ENCODE measurements at places on chromosomes 6 and 20.
A peak's percentile ranks its signal among the peaks of the same experiment; 100 is the strongest.

DNA sequence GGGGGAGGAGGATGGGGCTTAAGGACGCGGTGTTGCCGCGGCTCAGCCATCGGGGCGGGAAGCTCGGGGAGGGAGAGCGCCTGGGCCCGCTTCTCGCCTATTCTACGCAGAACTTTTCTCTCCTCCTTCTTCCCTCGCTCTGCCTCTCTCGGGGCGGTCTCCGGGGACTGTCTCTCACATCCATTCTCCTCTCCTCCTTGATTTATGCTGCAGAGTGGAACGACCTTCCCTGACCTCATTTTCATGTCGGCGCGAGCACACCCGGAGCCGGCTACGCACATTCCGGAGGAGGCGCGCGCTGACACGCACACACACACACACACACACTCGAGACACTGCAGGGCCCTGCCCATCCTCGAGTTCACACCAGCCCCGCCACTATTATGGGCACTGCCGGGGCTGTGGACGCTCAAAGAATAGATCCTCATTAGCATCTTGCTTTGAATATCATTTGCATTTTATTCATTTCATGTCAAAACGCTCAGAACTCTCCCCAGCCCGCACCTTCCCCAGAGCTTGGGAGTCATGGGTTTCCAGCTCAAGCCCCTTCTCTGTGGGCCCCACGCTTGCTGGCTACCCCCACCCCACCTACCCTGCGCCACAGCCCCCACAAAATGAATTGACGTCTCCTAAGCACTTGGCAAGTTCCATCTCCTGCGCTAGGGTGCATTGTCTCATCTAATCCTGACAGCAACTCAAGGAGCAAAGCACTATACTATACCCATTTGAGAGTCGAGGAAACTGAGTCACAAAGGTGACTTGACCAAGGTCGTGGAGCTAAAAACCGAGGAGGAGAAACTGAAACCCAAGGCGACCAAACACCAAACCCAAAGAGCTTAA lies 36.8 kb downstream of the NCR2 start:
- peaks cover 10% of the 10 kb centered on the region for H3K27me3 ChIP-seq
- no peak overlapping the region for H3K27ac ChIP-seq
- H3K36me3 ChIP-seq: no peaks in the 10 kb centered on the region
- no peak for DNase-seq
- peaks cover 47% of the 10 kb centered on the region for H3K4me1 ChIP-seq
- H3K4me3 ChIP-seq: peak overlapping the region; percentile 24

DNA sequence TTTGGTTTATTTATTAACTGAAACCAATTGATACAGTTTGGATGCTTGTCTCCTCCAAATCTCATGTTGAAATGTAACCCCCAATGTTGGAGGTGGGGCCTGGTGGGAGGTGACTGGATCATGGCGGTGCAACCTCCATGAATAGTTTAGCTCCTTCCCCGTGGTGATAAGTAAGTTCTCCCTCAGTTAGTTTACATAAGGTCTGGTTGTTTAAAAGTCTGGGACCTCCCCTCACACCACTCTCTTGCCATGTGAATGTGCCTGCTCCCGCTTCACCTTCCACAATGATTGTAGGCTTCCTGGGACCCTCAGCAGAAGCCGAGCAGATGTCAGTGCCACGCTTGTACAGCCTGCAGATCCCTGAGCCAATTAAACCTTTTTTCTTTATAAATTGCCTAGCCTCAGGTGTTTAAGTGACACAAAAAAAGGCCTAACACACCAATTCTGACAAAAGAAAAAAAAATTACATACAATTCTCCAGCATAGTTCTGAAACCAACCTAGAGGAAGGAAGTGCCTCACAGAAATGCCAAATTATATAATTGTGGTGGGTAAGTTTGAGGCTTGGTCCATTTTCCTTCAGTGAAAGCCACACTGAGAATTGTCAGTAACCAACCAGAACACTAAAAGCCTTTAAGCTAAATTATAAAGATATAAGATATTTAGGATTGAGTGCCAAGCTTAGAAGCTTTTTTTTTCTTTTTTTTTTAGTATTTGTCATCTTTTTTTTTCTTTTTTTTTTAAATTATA lies 15.0 kb downstream of the MAP7 start:
- no peak overlapping the region for H3K27ac ChIP-seq
- no peaks in the 10 kb centered on the region for H3K36me3 ChIP-seq
- no peak overlapping the region for H3K4me3 ChIP-seq
- no peaks in the 10 kb centered on the region for H3K27me3 ChIP-seq
- DNase-seq: no peak

GRCh38 chr6:88722686-88723085 lies 240.7 kb downstream of the RNGTT start:
- H3K4me3 ChIP-seq: no peak overlapping the region
- no peaks in the 10 kb centered on the region for H3K36me3 ChIP-seq
- H3K4me1 ChIP-seq: no peaks in the 10 kb centered on the region
- no peaks in the 10 kb centered on the region for H3K27me3 ChIP-seq
- no peak overlapping the region for H3K27ac ChIP-seq

GRCh38 chr6:3285049-3285639 lies 26.4 kb downstream of the PSMG4 start:
- no peak overlapping the region for H3K27ac ChIP-seq
- no peaks in the 10 kb centered on the region for H3K27me3 ChIP-seq
- no peak overlapping the region for H3K4me3 ChIP-seq
- H3K4me1 ChIP-seq: peaks cover 26% of the 10 kb centered on the region
- H3K36me3 ChIP-seq: peaks cover 8% of the 10 kb centered on the region

GRCh38 chr20:23092384-23092756 lies 6.2 kb upstream of the CD93 start:
- no peak overlapping the region for H3K4me3 ChIP-seq
- H3K27me3 ChIP-seq: no peaks in the 10 kb centered on the region
- H3K36me3 ChIP-seq: no peaks in the 10 kb centered on the region
- DNase-seq: no peak
- no peak overlapping the region for H3K27ac ChIP-seq
- H3K4me1 ChIP-seq: peaks cover 23% of the 10 kb centered on the region

- H3K27me3 ChIP-seq: no peaks in the 10 kb centered on the region
- peak; percentile 65 for DNase-seq
- H3K4me1 ChIP-seq: peaks cover 24% of the 10 kb centered on the region
- H3K36me3 ChIP-seq: no peaks in the 10 kb centered on the region
- H3K4me3 ChIP-seq: peak overlapping the region; percentile 7
These were observed 299.9 kb upstream of the SUPT3H start for GRCh38 chr6:45677381-45678284.

DNA sequence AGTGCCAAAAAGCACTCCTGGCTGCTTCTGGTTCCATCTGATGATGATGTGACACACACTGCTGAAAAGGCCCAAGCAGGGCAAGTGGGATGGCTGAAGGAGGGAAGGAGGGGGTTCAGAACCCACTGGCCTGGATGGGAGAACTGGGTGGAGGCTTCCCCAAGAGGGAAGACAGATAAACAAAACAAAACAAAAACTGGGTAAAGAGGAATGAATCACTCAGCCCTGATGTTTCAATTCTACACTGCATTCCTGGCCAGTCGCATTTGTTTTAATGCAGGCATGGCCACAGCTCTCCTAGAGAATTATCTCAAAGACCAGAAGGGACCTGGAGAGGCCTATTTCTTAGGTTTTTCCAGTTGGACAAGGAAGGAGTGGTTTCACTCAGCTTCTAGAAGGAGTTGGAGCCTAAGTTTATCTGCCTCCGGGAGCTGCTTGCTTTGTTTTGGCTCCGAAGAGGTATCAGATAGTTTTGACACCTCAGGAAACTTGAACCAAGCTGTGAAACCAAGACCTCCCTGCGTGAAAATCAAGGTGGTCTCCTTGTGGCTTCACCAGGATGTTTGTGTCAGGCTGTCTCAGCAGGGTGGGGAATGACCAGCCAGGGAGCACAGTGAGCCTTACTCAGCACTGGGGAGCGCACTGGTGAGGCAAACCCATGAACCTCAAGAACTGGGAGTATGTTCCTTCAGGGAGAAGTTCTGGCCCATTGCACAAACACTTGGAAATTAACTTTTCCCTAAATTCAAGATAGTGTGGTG lies 16.1 kb downstream of the TTPAL start:
- H3K36me3 ChIP-seq: peaks cover 42% of the 10 kb centered on the region
- H3K4me1 ChIP-seq: peaks cover 62% of the 10 kb centered on the region
- DNase-seq: no peak
- H3K27ac ChIP-seq: peak overlapping the region; percentile 88
- H3K27me3 ChIP-seq: no peaks in the 10 kb centered on the region
- H3K4me3 ChIP-seq: no peak overlapping the region
